ENCODE measurements at places on chromosomes 5 and 9.

- DNase-seq = no peak
These were observed 75.2 kb downstream of the F2RL2 start for GRCh38 chr5:76547891-76548524.

- DNase-seq = no peak
These were observed 147.6 kb downstream of the ST8SIA4 start for GRCh38 chr5:100755435-100755834.

- no peak for DNase-seq
These were observed 81.7 kb upstream of the LRRC70 start for GRCh38 chr5:62496876-62497275.

DNA sequence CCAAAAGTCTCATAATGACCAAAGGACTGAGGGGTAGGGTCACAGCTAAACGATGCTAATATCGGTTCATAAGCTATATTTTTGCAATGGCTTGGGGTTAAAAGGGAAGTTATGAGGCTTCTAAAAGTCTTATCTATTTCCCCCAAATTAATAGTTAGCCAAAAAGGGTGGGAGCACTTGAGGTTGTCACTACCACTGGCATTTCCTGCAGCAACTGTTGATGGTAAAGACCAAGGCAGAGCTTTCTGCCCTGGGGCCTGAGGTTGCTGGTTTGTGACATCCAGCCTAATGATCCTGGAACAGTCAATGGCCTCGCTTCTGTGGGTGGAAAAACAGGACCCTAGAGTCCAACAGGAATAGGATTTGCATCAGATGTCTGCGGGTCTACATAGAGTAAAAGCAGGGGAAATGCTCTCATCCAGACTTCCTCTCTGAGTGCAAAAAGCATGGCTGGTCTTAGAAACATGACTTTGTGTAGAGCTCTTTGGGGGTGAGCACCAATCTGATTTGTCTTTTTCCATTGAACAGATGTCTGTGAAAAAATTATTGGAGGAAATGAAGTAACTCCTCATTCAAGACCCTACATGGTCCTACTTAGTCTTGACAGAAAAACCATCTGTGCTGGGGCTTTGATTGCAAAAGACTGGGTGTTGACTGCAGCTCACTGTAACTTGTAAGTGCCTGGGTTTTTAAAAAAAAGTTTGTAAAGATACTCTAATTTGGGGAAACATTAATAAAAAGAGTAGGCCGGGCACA, 2.7 kb downstream of the GZMA start:
- DNase-seq = no peak

- DNase-seq = no peak
These were observed 103.0 kb upstream of the CTSL start for GRCh38 chr9:87622923-87623322.

DNA sequence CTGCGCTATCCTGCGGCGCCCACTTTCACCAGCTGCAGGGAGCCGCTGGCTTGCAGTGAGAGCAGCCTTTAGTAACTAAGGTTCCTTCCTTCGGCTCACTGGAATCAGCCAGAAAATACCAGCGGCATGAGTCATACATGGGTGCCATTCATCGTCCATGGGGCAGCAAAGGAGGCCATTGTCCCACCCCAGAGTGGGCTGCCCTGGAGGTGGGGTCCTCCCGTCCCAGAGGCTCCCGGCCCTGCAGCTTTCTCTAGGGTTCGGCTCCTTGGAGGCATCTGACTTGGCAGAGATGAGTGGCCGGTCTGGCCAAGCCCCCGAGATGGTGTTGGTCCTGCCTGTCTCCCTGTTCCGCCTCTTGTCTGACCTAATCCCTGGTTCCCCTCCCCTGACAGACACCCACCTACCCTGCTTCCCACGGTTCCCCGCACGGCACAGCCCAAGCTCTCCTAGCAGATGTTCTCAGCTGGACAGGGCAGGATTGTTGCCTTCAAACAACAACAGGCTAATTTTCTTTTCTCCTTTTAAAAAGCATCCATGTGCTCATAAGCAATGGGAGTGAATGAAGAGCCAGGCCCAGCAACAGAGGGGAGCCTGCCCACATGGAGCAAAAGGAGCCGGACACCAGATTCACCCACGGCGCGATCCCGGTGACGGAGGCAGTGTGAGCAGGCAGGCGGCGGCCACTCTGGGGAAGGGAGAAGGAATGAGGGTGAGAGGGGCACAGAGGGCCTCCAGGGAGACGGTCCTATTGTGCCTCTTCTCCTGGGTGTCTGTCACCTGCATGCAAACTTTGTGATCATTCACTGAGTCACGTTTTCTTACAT, 97.0 kb upstream of the COL5A1 start:
- no peak for DNase-seq

DNA sequence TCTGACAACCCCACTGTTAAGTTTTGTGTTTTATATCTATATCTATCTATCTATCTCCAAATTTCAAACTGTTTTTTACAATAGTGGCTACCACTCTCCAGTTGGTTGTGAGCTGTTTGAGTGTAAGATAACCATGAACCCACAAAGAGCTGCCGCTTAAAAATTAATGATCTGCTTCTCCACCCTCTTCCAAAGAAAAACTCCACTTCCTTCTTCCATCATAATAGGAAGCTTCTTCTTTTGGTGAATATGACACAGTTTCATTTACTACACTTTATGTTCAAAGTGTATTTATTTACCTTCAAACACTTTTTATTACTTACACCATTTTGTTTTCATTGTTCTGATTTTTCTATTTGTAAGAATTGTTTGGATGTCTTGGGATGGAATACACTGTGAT, 37.9 kb downstream of the SPZ1 start:
- DNase-seq = no peak
